SHP77 (cell line): ENCODE measurements at places on chromosomes 5 and 9.
A peak's percentile ranks its signal among the peaks of the same experiment; 100 is the strongest.

DNA sequence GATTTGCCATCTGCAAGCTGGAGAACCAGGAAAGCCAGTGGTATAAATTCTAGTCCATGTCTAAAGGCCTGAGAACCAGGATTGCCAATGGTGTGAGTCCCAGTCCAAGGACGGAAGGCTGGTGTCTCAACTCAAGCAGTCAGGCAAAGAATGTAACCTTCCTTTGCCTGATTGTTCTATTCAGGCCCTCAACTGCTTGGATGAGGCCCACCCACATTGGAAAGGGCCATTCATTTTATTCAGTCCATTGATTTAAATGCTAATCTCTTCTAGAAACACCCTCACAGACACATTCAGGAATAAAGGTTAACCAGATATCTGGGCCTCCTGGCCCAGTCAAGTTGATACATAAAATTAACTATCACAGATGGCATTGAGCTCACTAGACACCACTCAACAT lies 427.8 kb downstream of the ZNF608 start:
- DNase-seq: no peak

DNA sequence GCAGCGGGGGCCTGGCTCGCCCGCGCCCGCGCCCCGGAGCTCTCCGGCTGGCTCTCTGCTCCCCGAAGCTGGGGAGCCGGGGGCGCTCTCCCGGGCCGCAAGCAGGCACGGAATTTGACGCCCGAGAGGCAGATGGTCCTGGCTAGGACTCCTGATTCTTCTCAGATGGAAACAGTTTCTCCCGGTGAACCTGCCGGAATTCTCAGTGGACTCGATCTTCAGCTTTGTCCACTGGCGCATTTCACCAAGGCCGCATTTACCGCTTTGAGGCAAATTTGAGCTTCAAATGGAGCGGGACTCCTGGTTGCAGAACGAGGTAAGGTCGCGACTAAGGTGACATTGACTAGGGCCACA lies 305.7 kb upstream of the KCNN2 start:
- no peak for DNase-seq

DNA sequence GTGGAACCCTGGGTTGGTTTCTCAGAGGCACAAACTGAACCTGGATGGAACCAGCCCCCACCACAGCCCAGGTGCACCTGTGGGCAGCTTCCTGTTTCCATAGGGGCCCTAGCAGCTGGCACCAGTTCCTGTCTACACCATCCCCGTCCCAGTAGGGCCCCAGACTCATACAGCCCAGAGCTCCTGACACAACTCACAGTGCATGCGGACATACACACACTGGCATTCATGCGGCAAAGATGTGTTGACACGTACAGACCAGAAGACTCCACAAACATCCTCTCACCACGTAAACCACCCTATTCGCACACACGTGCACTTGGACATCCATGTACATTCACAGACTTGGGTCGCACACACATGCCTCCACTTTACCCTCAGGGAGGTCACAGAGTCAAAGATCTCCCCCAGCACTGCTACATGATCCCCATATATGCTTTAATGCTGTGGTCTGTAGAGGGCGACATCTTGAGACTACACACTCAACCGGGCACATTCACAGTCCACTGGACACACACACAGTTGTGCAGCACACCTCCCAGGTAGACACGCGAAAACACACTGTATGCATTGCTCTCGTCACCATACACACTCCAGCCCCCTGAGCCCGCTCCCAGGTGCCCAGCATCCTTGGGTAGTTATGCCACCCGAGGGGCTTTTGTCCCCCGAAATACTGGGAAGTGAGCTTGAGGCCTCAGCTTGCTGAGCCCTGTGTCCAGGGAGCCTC lies 22.4 kb downstream of the CXXC5 start:
- DNase-seq: peak; percentile 65

DNA sequence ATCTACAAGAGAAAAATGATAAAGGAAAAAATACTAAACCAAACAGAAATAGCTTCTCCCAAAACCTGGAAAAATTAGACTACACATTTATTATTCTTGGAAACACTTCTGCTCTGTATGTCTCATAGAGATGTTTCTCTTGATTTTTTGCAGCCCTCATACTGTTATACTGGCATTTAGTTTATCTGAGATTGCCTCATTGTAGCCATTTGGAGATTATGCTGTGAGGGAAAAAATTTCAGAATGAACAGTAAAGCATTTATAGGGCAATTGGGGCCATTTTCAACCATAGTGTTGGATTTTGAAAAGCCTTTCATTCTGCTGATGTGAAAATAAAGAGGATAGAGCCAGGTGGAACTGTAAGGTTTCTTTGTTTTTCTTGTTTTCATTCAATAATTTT lies 441.8 kb upstream of the RIOK2 start:
- DNase-seq: no peak

DNA sequence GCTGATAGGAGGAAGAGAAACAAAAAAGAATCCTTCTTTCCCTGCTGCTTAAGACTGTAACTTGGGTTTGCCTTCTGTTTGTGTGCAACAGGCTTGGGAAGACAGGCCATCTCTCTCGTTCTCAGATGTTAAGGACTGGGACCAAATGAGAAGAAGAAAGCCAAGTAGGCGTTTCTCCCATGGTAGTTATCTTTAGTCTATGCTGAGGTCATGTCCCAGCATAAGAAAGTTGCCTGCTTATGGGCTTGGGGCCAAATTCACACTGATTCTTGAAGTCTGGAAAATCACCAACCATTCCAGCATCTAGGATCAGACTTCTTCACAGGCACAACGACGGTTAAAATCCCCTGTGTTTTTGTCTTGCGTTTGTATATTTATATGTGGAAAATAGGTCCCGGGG lies 44.2 kb upstream of the PALM2AKAP2 start:
- DNase-seq: no peak

DNA sequence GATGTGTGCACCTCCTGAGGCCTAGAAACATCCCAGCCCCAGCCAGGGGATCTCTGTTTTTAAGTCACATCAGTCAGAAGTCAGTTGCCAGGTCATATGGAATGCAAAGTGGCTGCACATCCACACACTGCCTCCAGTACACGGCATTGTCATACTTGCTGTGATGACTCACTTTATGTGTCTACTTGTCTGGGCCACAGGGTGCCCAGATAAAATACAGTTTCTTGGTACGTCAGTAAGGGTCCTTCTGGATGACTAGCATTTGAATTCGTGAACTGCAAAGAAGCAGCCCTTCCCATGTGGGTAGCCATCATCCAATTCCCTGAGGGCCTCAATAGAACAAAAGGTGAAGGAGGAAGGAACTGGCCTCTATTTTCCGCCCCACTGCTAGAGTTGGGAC lies 27.7 kb downstream of the AUH start:
- DNase-seq: no peak

- DNase-seq: no peak
Measured at GRCh38 chr5:122297587-122298298, 14.3 kb upstream of the SNCAIP start.

GRCh38 chr5:154098465-154098864 lies 59.7 kb downstream of the MFAP3 start:
- DNase-seq: no peak

- DNase-seq: no peak
Measured at GRCh38 chr5:109965634-109966033, 275.9 kb downstream of the MAN2A1 start.

GRCh38 chr5:172150514-172151425 lies 37.3 kb downstream of the STK10 start:
- DNase-seq: no peak

DNA sequence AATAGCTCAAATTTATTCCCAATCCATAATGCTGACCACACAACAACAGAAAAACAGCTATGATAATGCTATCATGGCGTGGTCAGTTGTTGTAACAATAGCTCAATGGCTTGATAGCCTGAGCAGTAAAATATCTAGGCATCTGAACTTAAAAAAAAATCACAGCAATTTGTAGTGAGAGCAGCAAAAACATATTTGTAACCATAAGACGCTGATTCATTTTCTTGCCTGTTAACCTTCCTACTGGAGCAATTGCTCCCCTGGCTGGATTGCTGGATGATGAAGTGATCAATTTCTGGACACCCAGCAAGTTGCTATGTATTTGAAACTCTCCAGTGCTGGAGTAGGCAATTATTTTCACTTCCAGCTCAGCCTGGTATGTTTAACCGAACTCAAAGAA lies 115.1 kb downstream of the PCSK1 start:
- DNase-seq: no peak

DNA sequence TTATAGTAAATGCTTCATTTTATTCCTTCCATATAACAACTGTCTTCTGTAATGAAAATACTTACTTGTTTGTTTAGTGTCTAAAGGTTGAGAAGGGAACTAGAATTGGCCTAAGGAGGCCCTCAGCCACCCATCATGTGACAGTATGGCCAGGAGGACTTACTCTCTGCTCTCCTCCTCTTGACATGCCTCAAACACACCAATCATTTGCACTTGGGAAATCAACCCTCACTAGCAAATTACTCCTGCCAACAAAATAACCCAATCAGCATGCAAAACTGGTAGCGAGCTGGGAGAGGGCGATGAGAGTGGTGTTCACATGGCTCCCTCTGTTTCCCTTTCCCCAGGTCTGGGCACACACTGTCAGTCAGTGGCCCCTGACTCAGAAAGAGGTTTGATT lies 58.6 kb upstream of the MEF2C start:
- no peak for DNase-seq

GRCh38 chr5:154380263-154380662 lies 65.5 kb upstream of the SAP30L start:
- no peak for DNase-seq

- DNase-seq: no peak
Measured at GRCh38 chr5:42547141-42547540, 123.9 kb downstream of the GHR start.

- no peak for DNase-seq
Measured at GRCh38 chr5:158727771-158728311, 371.9 kb downstream of the EBF1 start.

DNA sequence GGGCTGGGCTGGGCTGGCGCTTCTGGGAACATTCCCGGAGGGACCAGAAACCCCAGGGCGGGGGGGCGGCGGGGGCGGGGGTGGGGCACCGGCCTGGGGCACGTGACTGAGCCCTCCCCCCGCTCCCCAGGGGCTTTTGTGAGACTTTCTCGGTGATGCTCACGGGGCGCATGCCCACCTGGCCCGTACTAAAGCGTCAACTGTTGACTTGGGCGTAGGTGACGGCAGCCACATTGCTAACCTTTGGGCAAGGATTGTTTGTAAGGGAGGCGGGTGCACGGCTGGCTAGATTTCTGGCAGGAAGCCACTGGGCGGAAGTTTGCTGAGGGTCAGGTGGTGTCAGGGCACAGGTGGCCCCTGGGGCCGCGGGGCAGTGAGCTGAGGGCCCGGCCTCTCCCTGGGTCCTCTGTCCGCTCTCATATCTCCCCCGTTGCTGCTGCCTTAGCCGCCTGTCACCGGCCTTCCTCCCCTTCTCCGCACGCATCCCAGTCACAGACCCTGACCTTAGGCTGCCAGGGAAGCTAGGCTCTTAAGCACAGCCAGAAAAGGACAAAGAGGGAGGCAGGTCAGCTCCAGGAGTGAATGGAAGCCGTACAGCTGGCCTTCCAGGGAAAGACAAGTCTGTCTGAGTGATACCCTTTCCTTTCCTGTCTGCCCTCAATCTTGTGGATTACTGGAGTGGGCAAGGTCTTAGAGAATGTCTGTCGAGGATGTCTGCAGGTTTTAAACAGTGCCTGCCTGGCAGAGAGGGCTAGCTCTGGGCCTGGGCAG lies 812 bp downstream of the CACFD1 start:
- DNase-seq: peak; percentile 77

GRCh38 chr5:493119-493701 lies 31.0 kb downstream of the SLC9A3 start:
- DNase-seq: no peak

DNA sequence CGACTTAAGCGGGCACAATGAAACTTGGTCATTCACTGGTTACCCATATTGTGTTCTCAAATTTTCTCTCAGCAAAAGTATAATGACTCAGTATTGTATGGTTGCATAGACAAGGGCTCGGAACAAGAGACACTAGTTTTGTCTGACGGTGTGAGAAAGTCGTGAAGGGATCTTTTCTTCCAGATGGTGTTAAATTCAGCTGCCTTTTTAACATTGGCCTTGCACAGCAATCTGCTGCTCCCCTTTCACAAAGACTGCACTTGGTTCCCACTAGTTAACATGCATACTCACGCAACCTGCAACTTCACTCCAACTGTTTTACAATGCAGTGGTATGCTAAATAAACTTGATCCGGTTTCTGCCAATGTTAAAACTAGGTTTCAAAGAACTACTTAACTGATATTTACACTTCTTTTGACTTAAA lies 219.2 kb downstream of the MEF2C start:
- DNase-seq: no peak

DNA sequence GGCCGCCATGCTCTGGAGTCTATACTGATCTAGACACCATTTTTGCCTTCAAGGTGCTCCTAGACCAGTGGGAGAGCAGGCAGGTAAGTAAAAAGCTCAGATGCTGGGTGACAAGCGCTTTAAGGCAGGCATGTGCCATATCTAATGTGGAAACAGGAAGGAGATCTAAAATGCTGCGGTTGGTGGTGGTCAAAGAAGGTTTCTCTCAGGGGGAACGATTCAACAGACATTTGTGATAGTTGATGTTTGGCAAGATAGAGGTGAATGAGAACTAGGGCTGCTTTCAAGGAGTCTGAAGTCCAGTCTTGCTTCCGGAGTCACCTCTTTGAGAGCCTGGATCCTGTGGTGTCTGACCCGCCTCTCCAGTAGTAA lies 146.2 kb upstream of the KLF4 start:
- no peak for DNase-seq

DNA sequence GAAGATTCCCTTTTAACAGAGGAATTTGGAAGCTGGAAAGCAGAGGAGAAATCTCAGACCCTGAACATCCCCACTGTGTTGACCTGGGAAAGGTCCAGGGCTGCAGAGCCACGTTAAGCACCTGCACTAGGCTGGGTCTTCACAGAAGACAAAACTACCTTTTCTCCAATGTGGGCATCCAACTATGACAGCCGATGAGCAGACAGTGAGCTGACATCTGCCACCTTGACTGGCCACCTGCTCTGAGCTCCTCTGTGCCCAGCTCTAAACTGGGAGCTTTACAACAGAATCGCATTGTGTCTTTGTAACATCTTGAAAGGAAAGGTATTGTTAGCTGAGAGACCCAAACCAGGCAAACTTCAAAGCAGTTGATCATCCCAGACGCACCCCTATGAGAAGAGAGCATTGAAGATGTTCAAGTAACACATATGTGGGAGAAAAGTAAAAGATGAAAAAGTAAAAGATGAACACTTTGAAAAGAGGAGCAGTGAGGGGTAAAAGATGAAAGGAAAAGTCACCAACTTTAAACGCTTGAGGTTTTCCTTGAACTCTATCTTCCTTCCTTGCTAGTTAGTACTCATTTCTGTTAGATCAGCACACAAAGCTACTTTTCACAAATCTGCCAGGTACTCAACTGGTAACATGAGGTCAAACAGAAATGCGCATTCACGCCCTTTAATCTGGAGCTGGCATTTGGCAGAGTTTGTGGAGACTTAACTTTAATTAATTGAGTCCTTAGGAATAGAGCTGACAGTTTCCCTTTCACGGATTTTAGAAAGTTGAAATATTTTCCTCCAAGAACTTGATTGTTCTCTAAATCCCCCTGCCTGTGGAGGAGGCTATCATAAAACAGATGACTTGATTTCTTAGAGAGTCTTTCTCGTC lies 53.2 kb upstream of the CTXN3 start:
- DNase-seq: no peak
